ENCODE measurements at places on chromosomes 3 and 15. TPM values are rescaled to one million over a fixed set of nuclear protein-coding genes. Genes with fewer than 3 reads are reported as not detected.

PLA2G4F gene
- 6.8 TPM for total RNA-seq

GOLGA8Q gene
- 4.7 TPM for total RNA-seq

UBP1 gene
- total RNA-seq = 58.2 TPM

PARP15 gene
- 0.99 TPM for total RNA-seq
